ENCODE measurements at places on chromosomes 2 and 18.

DNA sequence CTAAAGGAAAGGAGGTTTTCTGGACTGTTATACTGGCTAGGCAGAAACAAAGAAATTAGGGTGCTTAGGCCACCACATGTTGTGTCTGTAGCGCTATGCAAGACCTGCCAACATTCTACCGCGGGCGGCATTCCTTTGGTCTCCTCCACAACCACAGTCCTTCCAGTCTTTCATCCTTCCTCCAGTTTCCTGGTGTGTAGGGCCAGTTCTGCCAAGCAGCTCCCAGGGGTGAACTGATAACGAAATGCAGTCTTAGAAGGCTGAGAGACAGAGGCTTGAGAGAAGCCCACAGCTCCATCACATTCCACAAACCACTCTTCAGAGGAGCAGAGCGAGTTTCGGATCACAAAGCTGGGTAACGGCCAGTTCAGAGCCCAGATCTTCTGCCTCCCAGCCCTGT lies 19.5 kb upstream of the CXXC1 start:
- no peak for DNase-seq

DNA sequence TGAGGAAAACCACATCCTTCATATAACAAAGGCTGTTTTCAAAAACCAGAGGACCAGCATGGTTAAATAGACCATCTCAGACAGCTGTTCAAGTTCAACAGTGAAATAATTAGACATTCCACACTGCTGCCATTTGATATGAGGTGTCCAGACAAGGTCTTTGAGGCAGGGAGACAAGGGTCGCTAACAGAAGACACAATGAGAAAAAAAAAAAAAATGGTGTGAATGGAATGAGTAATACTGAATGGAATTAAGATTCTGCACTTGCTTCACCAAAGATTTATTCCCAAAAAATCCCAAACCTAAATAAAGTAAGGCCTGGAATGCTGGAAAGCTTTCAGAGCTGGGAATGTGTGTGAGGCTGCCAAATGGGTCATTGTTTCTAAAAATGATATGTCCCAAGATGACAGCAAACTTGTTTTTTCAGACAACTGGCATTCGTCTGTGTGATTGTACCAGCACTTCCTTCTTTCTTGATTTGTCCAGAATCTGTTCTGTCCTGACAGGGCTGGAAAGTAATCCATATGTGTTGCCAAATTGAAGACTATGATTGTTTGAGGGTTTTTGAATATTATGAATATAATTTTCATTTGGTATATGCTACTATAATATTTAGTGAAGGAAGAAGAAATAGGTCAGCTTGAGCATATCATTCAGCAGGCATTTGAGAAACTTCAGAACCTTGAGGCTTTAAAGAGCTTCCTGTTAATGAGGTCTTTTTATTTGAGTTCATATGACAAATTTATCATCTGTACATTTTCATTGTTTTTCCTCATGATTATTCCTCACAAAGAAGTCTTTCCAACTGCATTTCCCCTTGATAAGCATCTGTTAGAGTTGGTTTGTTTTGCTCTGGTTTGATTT lies 85.2 kb upstream of the ITGA4 start:
- DNase-seq = no peak

- DNase-seq = no peak
Observed at GRCh38 chr2:85714841-85715240, 20.7 kb downstream of the GNLY start.

DNA sequence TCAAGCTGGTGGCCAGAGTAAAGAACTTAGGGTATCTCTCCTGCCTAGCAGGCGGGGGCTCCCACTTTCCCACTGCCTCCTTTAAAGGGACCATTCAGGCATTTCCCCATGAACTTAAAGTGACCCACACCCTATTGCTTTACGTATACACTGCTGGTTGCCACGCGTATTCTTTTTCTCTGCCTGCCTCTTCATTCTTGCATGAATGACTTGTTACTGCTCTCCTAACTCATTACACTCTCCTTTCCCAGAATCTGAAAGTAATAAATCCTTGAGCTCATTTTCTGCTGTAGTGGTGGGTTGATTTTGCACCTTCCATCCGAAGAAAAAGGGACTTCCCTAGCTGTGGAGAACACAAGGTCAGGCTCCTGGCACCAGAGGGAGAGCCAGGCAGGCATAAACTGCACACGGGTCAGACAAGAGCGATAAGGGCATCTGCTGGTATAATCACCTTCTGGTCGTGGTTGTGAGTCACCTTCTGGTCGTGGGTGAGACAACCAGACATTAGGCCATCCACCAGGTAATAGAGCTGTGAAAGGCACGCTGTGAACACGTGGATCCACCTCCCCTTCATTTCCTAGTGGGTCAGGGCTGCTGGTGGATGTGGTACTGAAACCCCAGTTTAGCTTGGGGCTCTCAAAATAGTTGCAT lies 950.3 kb downstream of the SOCS6 start:
- DNase-seq = no peak

DNA sequence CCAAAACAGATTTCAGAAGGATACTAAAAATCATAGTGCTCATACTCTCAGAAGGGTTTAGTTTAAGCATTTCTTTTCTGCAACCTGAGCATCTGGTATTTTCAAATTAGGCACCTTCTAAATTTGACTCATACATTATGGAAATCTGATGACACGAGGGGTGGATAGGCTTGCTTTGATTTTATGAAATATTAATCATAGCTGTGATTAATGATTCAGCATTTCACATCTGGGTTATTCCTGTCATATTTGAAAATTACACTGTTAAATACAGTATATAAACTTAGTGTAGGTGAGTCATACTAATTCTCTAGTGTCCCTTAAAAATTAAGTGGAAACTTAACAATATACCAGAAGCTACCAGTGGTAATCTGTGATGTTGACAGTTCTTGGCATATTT lies 47.7 kb downstream of the MRPS9 start:
- no peak for DNase-seq

GRCh38 chr2:17540093-17540812 lies at the start of gene VSNL1:
Gene VSNL1, plus strand, starts transcription at chr2:17540696. Its CDS starts 51,379 bp downstream, at chr2:17592075.
- DNase-seq = peak; percentile 50

- no peak for DNase-seq
Observed at GRCh38 chr2:11683476-11683875, 13.5 kb upstream of the NTSR2 start.

- DNase-seq = no peak
Observed at GRCh38 chr2:29811378-29811777, 110.0 kb downstream of the ALK start.

GRCh38 chr2:118520246-118520645 lies 327.2 kb downstream of the EN1 start:
- DNase-seq = no peak

DNA sequence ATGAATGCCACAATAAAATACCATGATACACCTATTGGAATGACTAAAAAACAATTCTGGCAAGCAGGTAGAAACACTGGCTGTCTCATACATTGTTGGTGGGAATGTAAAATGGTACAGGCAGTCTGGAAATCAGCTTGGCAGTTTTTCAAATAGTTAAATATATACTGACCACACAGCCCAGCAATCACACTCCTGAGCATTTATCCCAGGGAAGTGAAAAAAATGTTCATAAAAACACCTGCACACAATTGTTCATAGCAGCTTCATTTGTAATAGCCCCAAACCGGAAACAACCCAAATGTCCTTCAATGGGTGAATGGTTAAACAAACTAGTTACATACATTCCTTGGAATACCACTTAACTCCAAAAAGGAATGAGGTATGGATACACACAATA lies 137.2 kb downstream of the TFCP2L1 start:
- DNase-seq = no peak

DNA sequence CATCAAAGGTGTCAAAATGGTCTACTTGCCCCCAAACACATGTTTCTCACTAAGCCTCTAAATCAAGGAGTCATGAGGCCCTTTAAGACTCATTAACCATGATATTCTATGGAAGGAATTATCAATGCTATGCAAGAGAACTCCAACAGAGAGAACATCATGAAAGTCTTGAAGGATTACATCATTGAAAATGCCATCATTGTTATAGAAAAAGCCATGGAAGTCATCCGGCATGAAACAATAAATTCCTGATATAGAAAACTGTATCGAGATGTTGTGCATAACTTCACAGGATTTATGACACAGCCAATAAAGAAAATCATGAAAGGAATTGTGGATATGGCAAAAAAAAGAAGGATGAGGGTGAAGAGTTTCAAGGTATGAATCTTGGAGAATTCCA lies 1363.6 kb upstream of the CDH2 start:
- DNase-seq = no peak

DNA sequence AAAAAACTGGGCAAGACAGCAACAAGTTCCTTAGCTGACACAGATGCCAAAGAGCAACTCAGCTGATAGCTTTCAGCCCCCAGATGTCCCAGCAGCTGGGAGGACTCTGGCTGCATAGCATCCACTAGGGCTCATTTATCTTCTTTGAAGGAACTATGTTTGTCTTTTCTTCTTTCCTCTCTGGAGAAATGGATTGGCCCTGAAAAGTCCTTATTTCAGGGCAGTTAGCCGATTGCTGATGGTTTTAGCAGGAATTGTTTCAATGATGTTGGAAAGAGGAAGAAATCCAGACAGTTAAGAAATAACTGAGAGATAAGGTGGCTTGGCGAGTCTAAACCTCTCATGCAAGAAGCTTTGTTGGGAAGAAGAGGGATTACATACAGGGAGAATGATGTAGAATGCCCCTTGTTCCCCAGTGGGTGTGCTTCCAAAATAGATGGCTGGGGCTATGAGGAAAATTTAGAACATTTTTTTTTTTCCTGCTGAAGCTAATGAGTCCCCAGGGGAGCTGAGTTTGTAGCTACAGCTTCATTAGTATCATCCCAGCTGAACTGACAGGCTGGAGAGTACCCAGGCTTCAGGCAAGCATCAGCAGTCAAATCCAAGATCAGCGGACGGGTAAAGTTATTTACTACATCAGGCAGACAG lies 33.6 kb upstream of the SERPINE2 start:
- DNase-seq = no peak

Measured in DMS 273 treated with DMSO at 0.1 percent for 48 hours (cell line).